ENCODE measurements at places on chromosomes 5 and 9.

- DNase-seq, result no peak
Measured at GRCh38 chr9:38195737-38196161, 126.7 kb upstream of the SHB start.

- DNase-seq, result no peak
Measured at GRCh38 chr5:170360709-170361108, 28.5 kb downstream of the KCNMB1 start.

DNA sequence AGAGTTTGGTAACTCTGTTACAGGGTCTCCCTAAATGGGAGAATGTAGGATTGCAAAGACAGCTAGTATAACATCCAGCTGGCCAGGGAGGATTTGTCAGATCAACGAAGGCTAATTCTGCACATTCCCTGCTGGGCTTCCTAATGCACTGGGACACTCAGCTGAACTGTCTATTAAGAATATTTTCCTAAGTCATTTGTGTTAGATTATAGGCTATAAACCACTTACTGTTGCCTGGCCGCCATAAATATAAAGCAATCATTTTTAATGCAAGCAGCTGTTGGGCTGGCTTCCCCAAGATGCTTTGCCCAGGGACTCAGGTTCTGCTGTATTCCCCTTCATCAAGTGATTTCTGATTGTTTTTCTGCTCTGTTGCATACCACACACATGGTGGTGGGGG is 35.3 kb upstream of the SLIT3 start:
- DNase-seq, result no peak

GRCh38 chr9:84897362-84898094 is 228.0 kb downstream of the NTRK2 start:
- DNase-seq, result no peak

DNA sequence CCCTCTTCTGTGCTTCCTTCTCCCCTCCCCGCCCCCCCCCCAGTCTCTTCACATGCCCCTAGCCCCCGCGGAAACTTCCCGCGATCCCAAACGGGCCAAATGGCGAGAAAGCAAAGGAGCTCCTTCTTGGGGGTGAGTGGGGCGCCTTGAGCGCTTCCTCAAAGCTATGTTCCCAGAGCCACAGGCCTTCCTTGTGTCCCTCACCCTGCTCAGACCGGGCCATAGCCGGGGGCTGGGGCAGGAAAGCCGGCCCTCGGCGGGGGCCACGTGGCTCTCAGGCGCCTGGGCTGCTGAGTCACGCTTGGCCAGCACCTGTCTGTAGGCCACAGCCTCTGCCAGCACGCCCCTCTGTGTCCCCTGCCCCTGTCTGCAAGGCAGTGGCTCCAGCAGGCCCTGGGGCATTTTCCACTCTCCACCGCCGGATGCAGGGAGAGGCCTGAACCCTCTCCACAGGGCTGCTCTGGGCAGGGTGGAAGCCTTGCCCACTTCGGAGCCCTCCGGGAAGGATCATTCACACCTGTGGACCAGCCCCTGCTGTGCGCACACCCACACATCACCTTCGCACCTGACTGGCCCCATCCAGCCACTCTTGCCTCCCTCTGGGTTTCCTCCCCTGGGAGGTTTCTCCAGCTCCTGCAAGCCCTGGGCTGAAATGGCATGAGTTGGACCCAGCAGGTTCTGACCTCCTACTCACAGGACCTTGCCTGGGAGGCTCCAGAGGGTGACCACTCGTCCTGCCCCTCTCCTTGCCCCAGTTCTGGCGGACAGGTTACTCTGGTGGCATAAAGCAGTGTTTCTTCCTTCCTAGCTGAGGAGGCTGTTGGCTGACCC is 1.2 kb upstream of the SQSTM1 start:
- DNase-seq, result peak; percentile 70

GRCh38 chr5:165304193-165304827 is 1798.9 kb downstream of the MAT2B start:
- DNase-seq, result no peak

- DNase-seq, result no peak
Measured at GRCh38 chr5:65262096-65262495, 219.6 kb downstream of the ADAMTS6 start.

DNA sequence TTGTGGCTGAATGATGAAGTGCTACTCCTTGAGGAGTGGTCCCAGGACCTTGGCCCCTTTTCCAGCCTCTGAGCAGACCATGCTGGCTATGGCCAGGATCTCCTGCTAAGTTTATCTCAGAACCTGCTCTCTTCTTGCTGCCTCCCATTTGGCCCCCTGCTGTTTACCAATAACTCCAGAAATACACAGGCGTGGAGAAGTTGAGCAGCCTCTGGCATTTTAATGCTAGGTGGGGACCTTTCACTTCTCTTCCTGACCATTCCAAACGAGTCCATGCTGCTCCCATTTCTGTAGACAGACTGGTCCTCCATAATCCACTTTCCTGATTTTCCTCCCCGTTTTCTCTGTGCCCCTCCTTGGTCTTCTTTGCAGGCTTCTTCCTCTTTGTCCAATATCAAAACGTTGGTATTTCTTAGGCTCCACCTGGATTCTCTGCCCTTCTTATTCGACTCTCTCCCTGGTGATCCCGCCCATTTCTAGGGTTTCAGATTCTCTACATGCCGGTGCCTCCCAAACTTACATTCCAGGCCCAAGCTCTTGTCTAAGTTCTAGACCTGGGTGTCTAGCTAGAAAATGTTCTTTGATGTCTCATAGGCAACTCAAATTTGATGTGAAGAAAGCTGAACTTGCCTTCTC is 33.4 kb upstream of the TNFAIP8 start:
- DNase-seq, result no peak

GRCh38 chr5:135139381-135140134 is 105.5 kb upstream of the PITX1 start:
- DNase-seq, result no peak

DNA sequence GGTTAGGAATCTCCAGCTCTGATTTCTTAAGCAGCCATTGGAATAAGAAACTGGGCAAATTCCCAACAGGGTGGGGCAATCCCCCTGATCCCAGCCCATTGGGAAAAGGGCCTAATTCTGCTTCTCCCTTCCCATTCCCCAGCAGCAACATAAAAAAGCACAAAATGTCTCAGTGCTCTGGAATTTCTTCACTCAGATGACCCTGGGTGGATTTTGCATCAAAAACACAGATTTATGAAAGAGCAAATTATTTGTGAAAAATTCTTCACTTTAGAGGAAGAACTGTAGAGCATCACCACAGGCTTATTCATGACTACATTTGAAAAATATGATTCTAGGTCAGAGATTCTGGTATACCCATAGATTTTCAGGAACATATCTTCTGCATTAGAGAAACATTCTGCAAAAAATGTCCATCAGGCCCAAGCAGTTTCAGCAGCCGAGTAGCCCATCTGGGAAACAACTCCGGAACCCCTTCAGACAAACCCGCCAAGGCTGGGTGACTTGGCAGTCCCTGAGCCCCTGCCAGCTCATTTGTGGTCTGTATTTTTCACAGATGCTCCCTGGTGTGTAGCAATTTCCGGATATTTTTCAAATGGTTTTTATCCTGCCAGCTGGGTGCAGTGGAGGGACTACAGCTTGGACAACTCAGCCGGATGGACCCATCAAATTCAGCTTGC is 102.1 kb upstream of the RANBP3L start:
- DNase-seq, result no peak

DNA sequence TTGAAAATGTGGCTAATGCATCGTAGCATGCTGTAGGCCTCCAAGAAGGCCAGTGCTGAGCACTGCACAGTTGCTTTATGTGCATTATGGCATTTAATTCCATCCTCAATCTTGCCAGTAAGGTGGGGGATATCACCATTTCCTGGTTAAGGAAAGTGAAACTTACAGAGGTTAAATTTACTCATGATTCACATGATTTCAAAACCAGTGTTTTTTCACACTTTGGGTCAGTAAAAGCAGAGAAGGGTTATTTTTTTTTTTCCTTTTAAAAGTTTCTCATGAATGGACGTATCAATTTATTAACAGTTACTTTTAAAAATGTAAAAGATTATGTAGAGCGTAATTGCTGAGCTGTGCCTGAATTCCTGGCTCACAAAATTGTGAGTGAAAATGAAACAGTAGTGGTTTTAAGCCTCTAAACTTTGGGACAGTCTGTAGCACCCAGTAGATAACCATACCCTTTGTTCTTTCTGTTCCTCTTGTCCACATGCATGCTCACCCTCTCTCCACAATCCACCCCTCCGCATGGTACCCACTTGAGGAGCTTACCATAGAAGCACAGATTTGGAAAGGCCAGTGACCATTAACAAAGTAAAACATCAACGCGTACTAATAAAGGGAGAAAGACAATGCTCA is 21.2 kb downstream of the MAST4 start:
- no peak for DNase-seq

GRCh38 chr5:173689737-173690360 is 73.4 kb upstream of the BOD1 start:
- DNase-seq, result peak; percentile 93

DNA sequence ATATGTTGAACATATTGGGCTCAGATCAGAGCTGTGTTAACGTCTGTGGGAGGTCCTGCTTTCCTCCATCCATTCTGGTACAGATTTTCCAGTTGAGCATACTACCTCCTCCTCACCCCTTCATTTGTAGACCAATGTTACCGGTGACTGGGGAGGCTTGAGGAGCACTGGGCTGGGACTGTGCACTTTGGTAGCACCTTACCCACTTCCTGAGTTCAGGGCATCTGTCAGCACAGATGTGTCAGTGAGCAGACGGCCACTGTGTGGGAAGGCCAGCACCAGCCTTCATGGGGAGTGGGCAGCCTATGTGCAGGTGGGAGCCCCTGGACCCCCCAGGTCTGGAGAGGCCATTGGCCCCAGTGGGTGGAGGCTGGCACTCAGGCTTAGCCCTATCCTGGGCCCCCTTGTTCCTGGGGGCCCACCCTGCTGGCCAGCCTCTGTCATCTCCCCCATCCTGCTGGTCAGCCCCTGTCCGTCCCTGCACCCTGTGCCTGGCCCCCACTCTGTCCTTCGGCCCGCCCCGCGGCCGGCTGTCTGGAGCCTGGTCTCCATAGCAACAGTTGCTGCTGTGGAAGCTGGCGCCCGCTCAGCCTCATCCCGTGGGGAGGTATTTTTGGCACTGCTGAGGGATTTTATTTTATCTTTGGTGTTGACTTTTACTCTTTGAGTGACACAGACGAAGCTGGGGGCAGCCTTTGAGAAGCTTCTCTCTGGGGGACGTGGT is 21.3 kb downstream of the WNK2 start:
- no peak for DNase-seq
